ENCODE measurements at places on chromosomes 4 and X. TPM values are rescaled to one million over a fixed set of nuclear protein-coding genes. Genes with fewer than 3 reads are reported as not detected.

The ZFP92 gene
- total RNA-seq = not detected

GRCh38 chr4:123421227-123421936 lies 24.8 kb downstream of the SPRY1 start:
- no peaks in the 10 kb centered on the region for H3K36me3 ChIP-seq
- H3K4me1 ChIP-seq = peaks cover 27% of the 10 kb centered on the region
- H3K27ac ChIP-seq = no peak overlapping the region
- DNase-seq = no peak

- DNase-seq = no peak
- H3K27ac ChIP-seq = no peak overlapping the region
- H3K4me3 ChIP-seq = no peak overlapping the region
- no peaks in the 10 kb centered on the region for H3K27me3 ChIP-seq
- H3K36me3 ChIP-seq = no peaks in the 10 kb centered on the region
These were observed 17.8 kb downstream of the MFAP3L start for GRCh38 chr4:170008371-170008770.

GRCh38 chr4:41880840-41881831 lies 54.1 kb upstream of the TMEM33 start:
- H3K27me3 ChIP-seq = peaks cover 23% of the 10 kb centered on the region
- no peak overlapping the region for H3K4me3 ChIP-seq
- 0 out of 2 replicates have a peak, but pooled peaks cover 7% of the 10 kb centered on the region for H3K4me1 ChIP-seq
- H3K36me3 ChIP-seq = no peaks in the 10 kb centered on the region

DNA sequence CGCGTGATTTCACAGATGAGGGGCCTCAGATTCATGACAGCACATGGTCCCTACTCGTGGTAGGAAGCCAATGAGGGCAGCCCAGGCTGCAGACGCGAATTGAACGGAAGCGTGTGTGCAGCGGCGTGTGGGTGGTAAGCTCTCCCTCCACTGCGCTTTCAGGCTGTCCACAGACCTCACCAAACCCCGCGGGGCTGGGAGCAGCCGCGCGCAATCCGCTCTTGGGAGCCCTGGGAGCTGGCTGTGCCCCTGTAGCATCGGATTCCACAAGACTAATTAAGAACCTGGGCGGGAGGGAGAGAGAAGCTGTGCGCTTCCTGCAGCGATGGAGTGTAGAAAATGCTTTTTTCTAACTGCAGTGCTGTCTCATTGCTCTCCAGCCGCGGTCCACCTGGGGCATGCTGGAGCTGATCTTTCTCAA lies 134.9 kb downstream of the STOX2 start:
- H3K27me3 ChIP-seq = 0 out of 2 replicates have a peak, but pooled peaks cover 2% of the 10 kb centered on the region
- DNase-seq = no peak
- no peaks in the 10 kb centered on the region for H3K36me3 ChIP-seq
- H3K27ac ChIP-seq = no peak overlapping the region
- H3K4me1 ChIP-seq = no peaks in the 10 kb centered on the region
- H3K4me3 ChIP-seq = no peak overlapping the region

- H3K4me3 ChIP-seq = no peak overlapping the region
- H3K27me3 ChIP-seq = no peaks in the 10 kb centered on the region
- no peaks in the 10 kb centered on the region for H3K36me3 ChIP-seq
- DNase-seq = no peak
These were observed 38.8 kb downstream of the FRG1 start for GRCh38 chr4:189979196-189980047.

GRCh38 chr4:83947830-83948193 lies 411.9 kb downstream of the GPAT3 start:
- no peak for DNase-seq
- no peaks in the 10 kb centered on the region for H3K27me3 ChIP-seq
- H3K27ac ChIP-seq = no peak overlapping the region
- H3K4me3 ChIP-seq = no peak overlapping the region

DNA sequence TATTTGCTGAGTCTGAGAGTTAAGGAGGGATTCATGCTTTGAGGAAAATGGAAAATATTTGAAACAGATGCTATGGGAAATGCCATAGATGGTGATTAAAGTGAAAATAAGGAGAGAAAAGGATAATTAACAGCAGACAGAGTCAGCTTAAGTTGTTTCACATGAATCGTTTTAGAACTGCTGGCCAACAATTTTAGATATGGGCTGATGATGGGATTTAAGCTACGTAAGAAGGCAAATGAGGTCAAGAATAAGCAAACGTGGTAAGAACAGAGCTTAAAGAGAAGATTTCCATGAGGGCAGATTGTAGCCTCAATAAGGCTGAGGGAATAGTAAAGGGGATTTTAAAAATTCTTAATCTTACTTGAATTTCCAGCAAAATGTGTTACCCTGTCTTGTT lies 77.9 kb downstream of the MFAP3L start:
- H3K27me3 ChIP-seq = no peaks in the 10 kb centered on the region
- H3K4me1 ChIP-seq = no peaks in the 10 kb centered on the region
- no peak for DNase-seq
- H3K36me3 ChIP-seq = no peaks in the 10 kb centered on the region

The RBM41 gene
- total RNA-seq = 9.8 TPM

- no peaks in the 10 kb centered on the region for H3K27me3 ChIP-seq
- no peak for DNase-seq
- no peak overlapping the region for H3K4me3 ChIP-seq
These were observed 26.5 kb downstream of the ADH5 start for GRCh38 chr4:99062120-99062519.

The SFRP2 gene
- not detected for total RNA-seq

The CXXC4 gene
- 0.56 TPM for total RNA-seq

DNA sequence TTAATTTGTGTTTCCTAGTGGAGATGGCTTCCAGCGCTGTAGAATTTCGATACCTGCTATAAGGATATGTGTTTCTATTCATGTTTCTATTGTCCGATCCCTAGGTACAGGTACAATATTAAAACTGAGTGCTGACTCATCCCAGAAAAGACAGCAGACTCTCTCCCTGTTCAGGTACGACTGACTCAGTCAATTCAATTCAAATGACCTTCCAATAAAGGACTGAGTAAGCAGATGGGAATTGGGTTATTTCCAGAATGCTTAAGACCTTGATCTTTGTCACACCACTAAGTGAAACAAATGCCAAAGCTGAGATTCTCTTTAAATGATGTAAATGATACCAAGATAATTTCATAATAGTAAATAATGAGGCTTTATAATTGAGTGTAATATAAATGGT lies 1596.9 kb downstream of the RPA4 start:
- no peak for DNase-seq
- H3K36me3 ChIP-seq = no peaks in the 10 kb centered on the region
- H3K27me3 ChIP-seq = no peaks in the 10 kb centered on the region
- no peaks in the 10 kb centered on the region for H3K4me1 ChIP-seq

The CDKL2 gene
- 0.78 TPM for total RNA-seq

The EDA2R gene
- total RNA-seq = 2.1 TPM

DNA sequence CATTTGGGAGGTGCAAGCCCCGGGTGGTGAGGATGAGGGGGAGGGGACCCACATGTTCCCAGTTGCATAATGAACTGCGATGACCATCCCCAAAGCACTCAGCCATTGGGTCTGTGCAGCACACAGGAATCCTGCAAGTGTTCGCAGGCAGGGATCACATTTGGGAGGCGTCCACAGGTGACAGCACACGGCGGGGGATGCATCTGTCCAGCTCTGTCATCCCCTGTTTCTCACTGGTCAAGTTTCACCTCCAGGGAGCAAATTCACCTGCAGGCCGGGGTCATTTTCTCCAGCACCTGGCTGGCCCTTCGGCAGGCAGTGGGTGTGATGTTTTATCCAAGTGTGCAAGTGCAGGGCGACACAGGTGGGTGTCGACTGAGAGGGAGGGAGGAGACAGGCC lies 33.3 kb upstream of the SORCS2 start:
- no peak for DNase-seq
- H3K27ac ChIP-seq = no peak overlapping the region
- H3K36me3 ChIP-seq = no peaks in the 10 kb centered on the region
- H3K27me3 ChIP-seq = no peaks in the 10 kb centered on the region
- no peaks in the 10 kb centered on the region for H3K4me1 ChIP-seq

The AMBN gene
- not detected for total RNA-seq

The USP17L10 gene
- not detected for total RNA-seq

DNA sequence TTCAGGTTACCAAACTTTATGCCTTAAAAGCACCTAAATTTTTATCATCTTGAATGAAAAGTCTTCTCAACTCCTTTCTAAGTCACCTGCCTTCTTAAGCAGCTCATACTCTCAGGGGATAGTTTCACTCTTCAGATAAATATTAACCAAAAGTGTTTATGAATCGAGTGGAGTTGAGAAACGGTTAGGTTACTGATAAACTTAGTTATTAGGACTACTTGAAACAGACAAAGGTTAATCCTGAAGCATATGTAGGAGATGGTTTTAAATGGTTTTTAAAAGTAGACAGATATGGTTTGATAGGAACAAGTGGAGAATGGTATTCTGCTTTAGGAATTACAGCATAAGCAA lies 32.8 kb downstream of the CLDN22 start:
- peaks cover 91% of the 10 kb centered on the region for H3K36me3 ChIP-seq
- H3K4me3 ChIP-seq = no peak overlapping the region
- no peaks in the 10 kb centered on the region for H3K27me3 ChIP-seq
- H3K4me1 ChIP-seq = no peaks in the 10 kb centered on the region

- no peak overlapping the region for H3K27ac ChIP-seq
- H3K4me1 ChIP-seq = no peaks in the 10 kb centered on the region
- no peaks in the 10 kb centered on the region for H3K36me3 ChIP-seq
- no peak for DNase-seq
These were observed 1920.6 kb downstream of the ARAP2 start for GRCh38 chr4:34323549-34324320.

Measured in SJSA1 (cell line).